ENCODE measurements at places on chromosomes 6 and 20.
A peak's percentile ranks its signal among the peaks of the same experiment; 100 is the strongest.

- no peak for DNase-seq
These were observed 103.4 kb upstream of the STMND1 start for GRCh38 chr6:16998461-16998860.

- no peak for DNase-seq
These were observed 9.9 kb downstream of the MAP3K4 start for GRCh38 chr6:161001421-161001820.

DNA sequence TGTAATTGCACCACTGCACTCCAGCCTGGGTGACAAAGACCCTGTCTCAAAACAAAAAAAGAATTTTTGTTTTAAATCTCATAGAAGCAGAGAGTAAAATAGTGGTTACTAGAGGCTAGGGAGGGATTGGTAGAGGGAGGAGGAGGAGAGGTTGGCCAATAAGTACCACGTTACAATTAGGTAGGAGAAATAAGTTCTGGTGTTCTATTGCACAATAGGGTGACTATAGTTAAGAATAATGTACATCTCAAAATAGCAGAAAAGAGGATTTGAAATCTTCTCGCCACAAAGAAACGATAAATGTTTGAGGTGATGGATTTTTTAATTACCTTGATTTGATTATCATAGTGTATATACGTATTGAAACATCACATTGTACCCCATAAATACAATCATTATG is 27.1 kb upstream of the TOP1 start:
- no peak for DNase-seq

GRCh38 chr20:50292591-50293283 is 102.1 kb downstream of the CEBPB start:
- no peak for DNase-seq

DNA sequence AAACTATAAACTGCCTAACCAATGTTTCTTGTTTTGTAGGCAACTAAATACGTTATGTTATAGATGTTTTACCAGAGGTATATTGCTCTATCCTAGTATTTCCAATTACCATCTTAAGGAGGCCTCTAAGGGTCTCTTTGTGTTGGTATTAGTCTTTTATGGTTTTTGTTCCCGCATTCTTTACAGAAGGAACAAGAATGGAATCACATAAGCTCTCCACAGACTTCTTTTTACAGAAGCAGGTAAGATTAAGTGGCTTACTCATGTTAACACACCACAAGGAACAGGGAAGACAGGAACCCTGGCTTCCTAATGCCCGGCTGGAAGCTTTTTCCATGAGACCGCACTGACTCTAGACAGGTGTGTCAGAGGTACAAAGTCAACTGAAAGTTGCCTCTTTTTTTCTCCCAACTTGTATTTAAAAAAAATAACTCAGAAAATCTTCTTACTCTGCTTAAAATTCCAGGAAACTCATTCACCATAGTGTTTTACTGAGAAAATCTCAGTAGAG is 55.1 kb downstream of the FKBP5 start:
- no peak for DNase-seq

GRCh38 chr6:168152306-168152963 is 73.4 kb upstream of the FRMD1 start:
- DNase-seq, result no peak

DNA sequence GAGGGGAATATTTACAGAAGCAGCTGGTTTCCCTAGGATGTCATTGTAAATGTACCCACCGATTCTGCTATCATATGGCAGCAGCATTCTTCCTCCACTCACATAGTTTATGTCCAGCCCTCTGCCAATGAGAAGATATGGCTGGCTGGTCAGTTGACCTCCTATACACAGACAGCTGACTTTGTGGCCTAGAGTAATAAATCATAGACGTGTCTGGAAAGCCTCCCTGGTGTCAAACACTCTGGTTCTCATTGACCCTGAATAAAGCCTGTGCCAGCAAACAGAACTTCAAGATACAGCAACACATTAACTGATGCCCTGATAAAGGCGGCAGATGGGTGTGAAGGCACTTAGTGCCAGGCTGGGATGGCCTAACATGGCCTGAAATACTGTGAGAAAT is 52.6 kb downstream of the GPR63 start:
- no peak for DNase-seq

DNA sequence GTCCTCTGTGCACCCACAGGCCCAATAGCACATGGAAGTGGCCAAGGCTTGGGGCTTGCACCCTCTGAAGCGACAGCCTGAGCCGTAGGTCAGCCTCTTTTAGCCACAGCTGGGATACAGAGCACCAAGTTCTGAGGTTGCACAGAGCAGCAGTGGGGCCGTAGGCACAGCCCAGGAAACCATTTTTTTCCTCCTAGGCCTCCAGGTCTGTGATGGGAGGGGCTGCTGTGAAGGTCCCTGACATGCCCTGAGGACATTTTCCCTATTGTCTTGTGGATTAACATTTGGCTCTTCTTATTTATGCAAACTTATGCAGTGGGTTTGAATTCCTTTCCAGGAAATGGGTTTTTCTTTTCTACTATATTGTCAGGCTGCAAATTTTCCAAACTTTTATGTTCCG is 878.7 kb upstream of the MAN1A1 start:
- DNase-seq, result no peak

DNA sequence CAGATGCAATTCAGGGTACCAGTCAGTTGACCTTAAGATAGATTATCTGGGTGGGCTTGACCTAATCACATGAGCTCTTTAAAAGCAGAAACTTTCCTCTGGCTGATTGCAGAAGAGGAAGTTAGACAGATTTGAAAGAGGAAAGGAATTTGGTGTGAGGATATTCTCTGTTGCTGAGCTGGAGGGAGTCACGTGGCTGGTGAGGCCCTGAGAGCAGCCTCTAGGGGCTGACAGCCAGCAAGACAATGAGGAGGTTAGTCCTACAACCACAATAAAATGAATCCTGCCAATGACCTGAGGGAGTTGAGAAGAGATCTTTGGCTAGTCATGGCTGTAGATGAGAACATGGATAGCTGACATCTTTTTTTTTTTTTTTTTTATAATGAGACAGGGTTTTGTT is 87.0 kb upstream of the B3GAT2 start:
- no peak for DNase-seq

GRCh38 chr6:20319520-20320357 is 81.9 kb upstream of the E2F3 start:
- DNase-seq, result no peak

DNA sequence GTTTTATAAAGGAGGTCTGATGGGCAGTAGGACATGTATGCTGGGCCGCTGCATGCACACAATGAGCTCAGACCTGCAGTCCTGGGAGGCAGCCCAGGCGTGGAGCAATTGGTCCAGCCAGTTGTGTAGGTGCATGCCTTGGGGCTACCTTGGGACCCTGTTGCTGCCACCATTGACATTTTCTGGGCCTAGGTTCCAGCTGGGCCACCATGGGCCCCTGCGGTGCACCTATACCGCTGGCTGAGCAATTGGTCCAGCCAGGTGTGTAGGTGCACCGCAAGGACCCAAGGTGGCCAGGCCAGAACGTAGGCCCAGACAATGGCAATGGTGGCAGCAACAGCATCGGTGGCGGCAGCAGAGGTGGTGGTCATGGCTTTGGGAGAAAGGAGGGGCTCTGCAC is 143.9 kb downstream of the PXDC1 start:
- DNase-seq, result peak; percentile 18

GRCh38 chr20:34037767-34038166 is 44.1 kb downstream of the RALY start:
- DNase-seq, result no peak

All from D341Med (cell line).